RCC 7860 (cell line): ENCODE measurements at places on chromosomes 7 and 10.

GRCh38 chr10:91162050-91162494, 58.4 kb upstream of the PCGF5 start:
- no peak for DNase-seq

- peak; percentile 86 for DNase-seq
These were observed 31.3 kb downstream of the PIP4K2A start for GRCh38 chr10:22683140-22683389.

DNA sequence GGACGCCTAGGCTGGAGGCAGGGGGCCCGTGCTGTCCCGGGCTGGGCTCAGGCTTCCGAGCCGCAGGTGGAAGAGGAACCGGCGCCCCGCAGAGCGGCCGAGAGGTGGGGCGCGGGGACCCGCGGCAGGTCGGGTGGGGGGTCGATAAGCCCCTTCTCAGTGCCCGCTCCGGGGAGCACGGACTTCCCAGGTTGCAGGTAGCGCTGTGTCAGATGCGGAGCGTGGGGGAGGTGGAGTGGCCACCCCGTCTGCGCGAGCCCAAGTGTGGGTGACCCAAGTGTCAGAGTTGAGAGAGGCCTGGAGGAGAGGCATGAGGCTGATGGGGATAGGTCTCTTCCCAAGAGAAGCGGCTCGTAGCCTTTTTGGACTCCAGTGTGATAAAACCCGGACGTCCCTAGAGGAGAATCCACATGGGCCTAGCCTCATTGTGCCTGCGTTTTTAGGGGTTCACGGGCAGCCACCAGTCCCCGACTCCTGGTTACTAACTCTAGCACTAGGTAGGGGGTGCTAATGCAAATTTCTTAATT, 580 bp downstream of the EEPD1 start:
- no peak for DNase-seq

GRCh38 chr7:149615690-149616270, 118.2 kb upstream of the ZNF746 start:
- DNase-seq, result no peak

DNA sequence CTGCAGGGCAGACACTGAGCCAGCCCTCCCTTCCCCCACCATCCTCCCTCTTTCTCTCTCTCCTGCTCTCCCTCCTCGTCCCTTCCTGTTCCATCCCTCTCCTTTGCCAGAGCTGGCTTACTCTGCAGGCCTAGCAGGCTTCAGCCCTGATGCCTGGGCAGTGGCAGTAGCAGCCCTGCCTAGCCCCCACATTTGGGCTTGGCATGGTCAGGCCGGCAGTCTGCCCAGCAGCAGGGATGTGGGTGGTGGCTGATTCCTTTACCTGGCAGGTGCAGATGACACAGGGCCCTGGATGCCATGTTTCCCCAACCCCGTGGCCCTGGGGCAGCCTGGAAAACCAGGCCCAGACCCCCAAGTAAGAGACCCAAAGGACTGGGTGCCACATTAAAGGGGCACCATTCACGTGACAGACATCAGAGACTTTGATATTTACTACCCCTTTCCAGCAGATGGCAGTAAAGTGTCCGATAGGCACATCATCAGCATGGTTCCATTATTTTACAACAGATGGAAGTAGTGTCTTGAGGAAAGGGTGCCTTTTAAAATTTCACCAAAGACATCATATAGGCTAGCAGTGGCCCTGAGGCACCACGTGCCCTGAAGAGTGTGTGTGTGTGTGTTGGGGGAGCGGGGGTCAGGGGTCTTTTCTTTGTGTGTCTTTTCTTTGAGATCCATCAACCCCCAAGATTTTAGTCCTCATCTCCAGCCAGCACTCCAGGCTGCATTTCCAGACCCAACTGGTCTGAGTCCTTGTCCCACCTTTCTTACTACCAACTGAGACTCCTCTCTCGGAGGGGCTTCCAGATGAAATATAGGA, 5.9 kb downstream of the KCP start:
- peak; percentile 43 for DNase-seq

DNA sequence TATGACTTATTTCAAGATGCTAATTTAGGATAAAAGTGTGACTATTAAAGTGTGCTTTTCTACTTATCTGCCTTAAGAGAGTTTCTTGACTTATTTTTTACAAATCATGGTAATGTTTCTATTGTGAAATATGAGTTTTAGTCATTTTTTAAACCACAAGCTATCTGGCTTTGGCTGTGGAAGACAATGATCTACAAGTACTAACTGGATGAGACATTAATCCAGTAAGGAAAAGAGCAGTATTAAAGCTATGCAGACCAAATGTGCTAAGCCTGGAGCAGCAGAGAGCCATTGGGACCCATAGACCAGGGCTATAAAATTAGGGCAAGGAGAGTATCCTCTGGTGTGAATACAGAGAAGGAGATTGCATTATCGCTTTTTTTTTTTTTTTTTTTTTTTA, 92.4 kb downstream of the SEMA3A start:
- no peak for DNase-seq

DNA sequence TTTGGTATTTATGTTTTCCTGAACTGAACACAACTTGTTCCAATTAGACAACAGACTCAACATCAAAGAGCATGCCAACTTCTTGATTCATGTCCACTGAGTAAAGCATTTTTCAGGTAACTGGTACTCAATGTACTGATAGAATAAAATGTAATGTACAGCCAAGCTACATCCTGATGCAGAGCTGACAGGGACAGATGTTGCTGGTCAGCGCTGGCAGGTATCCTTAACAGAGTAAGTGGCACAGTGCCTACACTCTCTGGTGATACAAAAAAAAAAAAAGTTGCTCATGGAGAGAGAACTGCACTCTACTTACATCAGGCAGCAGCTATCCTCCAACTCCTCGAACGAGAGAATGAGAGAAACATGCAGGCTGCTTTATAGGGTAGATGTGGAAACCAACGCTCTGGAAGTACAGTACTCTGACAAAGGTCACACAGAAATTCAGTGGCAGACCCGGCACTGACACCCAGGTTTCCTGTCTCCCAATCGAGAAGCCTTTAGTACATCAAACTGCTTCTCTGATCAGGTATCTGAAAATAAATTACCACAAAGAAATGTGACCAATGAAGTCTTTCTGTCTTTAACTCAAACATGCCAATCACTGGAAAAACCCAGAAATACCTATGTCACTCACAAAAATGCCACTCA, 4.6 kb downstream of the ITGB1 start:
- no peak for DNase-seq

DNA sequence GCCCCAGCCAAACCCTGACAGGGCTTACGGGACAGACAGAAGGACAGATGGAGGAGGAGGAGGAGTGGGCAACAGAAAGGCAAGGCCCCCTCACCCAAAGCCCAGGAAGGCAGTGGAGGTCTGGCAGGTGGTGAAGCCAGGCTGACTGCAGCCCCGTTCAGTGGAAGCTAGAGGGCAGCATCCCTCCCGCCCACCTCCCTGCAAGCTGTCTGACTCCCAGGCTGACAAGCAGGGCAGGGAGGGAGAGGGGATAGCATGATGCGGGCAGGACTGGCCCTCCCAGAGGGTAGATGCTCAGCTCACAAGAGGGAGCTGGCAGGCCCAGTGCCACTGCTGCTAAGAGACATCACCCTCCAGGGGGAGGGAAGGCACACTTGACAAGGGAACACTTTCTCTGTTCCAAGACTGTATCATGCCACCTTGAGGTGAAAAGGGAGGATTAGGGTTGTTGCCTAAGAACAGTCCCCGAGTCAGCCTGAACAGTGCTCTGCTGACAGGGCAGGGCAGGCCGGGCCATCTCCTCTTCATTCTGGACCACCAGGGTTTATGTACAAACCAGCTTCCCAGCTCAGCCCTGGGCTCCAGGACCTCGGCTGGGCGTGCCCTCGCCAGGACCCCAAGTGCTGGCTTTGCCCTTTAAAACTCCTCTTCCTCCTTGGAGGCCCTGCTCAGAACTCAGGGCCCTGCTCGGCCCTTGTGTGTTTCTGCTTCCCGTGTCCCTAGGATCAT, 61.8 kb downstream of the RASGEF1A start:
- DNase-seq, result no peak

- no peak for DNase-seq
These were observed 34.4 kb downstream of the COL13A1 start for GRCh38 chr10:69835875-69836730.

DNA sequence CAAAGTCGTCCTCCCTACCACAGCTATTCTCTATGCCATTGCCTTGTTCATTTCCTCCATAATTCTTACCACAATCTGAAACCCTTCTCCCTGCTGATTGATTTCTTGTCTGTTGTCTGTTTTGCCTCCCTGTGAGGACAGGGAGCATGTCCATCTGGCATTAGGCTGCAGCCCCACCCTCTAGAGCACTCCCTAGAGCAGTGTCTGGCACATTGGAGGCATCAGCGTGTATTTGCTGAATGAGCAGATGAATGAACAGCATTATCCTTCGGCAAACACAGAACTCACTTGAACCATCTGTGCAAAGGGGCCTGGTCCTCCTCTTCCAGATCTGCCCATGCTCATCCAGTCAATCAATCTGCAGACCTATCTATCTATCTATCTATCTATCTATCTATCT, 5.1 kb upstream of the DMBT1 start:
- DNase-seq, result no peak

- DNase-seq, result peak; percentile 48
These were observed 25.2 kb downstream of the DNAJC1 start for GRCh38 chr10:21978191-21978862.

GRCh38 chr10:48589266-48589665, 15.6 kb downstream of the ARHGAP22 start:
- DNase-seq, result no peak

DNA sequence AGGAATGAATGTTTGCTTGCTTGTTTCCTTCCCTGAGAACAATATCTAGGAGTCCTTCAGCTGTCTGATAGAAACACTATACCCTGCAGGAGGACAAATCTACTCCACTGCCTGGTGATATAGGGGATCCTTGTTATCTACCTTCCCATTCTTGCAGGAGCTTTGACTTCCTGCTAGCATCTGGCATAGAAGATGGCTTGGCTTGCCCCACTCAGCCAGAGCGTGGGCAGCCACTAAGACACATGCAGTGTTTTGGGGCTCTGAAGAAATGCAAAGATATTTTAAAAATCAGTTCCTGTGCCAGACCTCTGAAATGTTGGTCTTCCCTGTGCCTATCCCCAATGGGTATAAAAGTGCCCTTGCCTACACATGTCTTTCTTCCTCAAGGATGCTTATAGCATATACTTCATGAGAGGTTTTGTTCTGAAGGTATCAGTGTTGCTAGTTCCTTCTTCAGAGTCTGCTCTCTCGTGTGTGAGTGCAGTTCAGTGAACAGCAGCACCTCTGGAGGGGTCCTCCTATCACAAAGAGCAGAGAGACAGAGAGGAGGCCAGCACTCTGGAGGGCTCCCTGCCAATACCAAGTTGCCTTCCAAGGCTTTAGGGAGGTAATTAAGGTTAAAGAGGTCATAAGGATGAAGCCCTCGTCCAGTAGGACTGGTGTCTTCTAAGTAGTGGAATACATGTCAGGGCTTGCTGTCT, 149.1 kb upstream of the CALCR start:
- DNase-seq, result no peak
